ENCODE measurements at places on chromosomes 1 and 21.

GRCh38 chr1:221965252-221965651 is 223.4 kb upstream of the DUSP10 start:
- peaks cover 19% of the 10 kb centered on the region for H3K4me1 ChIP-seq
- no peak for DNase-seq
- H3K27ac ChIP-seq, result no peak overlapping the region
- H3K36me3 ChIP-seq, result no peaks in the 10 kb centered on the region
- H3K4me3 ChIP-seq, result no peak overlapping the region

DNA sequence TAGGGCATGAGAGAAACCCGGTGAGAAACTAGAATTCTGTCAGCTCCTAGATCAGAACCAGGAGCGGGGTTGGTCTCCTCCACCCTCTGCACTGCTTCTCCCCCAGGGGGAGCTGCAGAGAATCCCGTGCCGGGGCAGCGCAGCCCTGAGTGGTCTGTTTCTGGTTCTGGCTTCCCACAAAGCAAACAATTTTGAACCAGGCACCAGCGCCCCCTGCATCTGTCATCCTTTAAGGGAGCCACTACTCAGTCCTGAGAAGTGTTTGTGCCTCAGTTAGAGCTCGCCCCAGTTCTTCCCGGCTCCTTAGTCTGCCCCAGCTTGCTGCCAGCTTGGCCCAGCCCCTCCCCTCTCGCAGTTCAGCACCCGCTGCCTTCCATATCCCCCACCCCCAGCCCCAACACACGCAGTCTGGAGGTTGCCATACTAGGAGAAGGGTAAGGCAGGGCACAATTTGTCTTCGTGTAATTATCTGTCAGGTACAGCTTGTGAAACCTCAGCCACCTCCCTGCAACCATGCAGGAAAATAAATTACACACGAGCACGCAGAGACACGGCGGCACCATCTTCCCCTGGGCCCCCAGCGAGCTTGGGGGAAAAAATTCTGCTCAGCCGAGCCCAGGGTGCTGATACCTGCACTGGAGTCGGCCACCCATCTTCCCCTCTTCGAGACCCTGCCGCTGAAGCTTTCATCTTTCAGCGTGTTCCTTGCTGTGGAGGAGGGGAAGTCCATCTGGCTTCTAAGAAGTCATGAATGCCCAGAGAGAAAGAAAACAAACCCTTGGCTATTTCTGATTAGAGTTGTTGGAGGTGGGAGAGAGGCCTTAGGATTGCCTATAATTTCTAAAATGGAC is 62.6 kb upstream of the CD1D start:
- H3K27me3 ChIP-seq, result peaks cover 63% of the 10 kb centered on the region
- H3K4me1 ChIP-seq, result peaks cover 11% of the 10 kb centered on the region
- no peak overlapping the region for H3K27ac ChIP-seq

DNA sequence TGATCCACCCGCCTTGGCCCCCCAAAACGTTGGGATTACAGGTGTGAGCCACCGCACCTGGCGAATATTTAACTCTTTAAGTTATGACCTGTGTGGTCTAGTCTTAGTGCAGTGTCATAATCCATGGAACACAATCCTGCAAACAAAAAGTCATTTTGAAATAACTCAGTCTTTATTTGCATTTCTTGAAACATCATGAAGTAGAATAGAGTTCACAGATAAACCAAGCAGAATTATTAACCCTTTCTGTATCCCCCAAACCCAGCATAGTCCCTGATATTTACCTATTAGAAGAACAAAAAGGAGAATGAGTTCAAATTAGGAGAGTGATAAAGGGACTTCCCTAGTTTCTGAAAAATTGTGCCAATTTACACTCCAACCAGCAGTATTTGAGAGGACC is 19.9 kb downstream of the ZYG11B start:
- peaks cover 2% of the 10 kb centered on the region for H3K36me3 ChIP-seq
- H3K4me1 ChIP-seq, result peaks cover 5% of the 10 kb centered on the region
- H3K27me3 ChIP-seq, result no peaks in the 10 kb centered on the region
- H3K4me3 ChIP-seq, result no peak overlapping the region
- no peak for DNase-seq
- no peak overlapping the region for H3K27ac ChIP-seq

- DNase-seq, result peak; percentile 83
- H3K4me1 ChIP-seq, result peaks cover 70% of the 10 kb centered on the region
- no peak overlapping the region for H3K4me3 ChIP-seq
Measured at GRCh38 chr1:168469690-168470089, 74.1 kb downstream of the XCL2 start.

DNA sequence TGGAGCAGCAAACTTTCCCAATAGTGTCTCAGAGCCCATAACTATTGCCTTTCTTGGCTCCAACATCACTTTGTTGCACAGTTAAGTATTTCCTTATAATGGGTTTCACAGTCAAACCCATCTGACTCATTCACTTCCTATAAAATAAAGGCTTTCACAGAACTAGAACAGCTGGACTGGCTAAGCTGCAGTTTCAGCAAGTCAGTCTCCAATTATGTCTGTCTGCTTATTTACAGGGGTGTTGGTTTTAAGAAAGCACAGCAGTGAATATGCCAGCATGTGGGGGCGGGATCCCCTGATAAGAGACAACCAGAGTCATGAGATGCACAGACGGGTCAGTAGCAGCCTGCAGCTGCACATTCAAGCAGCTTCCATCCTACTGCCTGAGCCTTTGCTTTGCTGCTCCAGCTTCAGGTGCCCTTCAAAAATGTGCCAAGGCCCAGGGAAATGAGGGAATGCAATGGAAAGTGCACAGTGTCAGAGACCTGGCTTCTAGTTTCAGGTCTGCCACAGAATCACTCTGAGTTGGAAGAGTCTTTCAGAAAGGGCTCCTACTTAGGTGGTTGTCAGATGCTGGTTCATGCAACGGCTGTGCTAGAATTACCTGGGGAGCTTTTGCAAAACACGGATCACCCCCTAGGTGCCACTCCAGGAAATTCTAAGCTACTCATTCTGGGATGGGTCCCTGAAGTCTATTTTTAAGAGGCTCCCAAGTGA is 24.8 kb downstream of the RNF19B start:
- H3K36me3 ChIP-seq, result peaks cover 57% of the 10 kb centered on the region
- no peaks in the 10 kb centered on the region for H3K27me3 ChIP-seq
- H3K4me1 ChIP-seq, result peaks cover 57% of the 10 kb centered on the region
- H3K27ac ChIP-seq, result peak overlapping the region; percentile 80
- peak overlapping the region; percentile 39 for H3K4me3 ChIP-seq

Measured in activated CD8-positive, alpha-beta memory T cell treated with anti-CD3 and anti-CD28 coated beads, Interleukin-2, amount 10 ng/mL, durations not matched to agents 7 days and 5 days (primary cell).